ENCODE measurements at places on chromosomes 6 and 20.

DNA sequence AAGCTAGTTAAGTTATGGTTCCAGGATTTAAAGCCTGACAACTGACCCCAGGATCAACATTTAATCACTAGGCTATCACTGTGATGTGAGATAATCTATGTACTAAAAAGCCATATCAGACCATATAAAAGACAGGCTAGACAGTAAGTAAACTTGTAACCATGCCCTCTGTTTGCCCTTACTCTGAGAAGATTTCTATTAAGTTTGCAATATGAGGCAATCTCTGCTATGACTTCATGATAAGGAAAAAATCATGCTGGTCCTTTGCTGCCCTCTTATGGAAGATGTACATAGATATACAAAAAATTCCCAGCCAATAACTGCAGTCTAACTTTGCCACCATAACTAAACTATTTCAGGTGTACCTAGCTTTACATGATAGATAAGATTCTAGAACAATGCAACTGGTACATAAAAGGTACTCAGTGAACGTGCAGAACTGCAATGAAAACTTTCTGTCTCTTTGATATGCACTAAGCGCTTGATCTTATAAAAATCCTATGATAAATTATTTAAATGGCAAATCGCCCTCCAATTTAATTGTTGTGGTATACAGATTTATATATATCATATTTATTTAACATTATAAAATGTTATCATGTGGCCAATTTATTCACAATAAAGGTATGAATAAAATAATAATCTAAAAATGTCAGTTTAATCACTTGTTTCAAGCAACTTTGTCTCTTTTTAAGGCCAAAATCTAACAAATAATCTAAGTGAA is 70.5 kb downstream of the FAM217A start:
- DNase-seq = no peak

- DNase-seq = no peak
Observed at GRCh38 chr6:23611776-23612381, 514.1 kb upstream of the NRSN1 start.

- no peak for DNase-seq
Observed at GRCh38 chr20:53958260-53958659, 112.1 kb downstream of the BCAS1 start.

DNA sequence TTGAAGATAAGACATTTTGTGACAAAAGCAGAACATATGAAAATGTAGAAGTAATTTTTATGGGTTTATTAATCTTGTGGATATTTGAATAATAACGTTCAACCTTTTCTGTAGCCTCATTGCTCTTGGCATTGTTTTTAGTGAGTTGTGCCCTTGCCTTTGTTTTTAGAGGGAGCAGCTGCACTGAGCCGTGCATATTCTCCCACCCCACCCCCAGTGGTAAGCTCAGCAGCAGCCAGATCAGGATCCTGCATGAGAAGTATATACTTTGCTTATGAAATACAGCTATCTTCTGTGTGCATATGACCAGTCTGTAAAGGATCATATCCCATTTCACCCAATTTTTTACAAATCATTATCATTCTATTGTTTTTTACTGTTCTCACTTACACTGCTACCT is 184.2 kb downstream of the COL9A1 start:
- DNase-seq = no peak

DNA sequence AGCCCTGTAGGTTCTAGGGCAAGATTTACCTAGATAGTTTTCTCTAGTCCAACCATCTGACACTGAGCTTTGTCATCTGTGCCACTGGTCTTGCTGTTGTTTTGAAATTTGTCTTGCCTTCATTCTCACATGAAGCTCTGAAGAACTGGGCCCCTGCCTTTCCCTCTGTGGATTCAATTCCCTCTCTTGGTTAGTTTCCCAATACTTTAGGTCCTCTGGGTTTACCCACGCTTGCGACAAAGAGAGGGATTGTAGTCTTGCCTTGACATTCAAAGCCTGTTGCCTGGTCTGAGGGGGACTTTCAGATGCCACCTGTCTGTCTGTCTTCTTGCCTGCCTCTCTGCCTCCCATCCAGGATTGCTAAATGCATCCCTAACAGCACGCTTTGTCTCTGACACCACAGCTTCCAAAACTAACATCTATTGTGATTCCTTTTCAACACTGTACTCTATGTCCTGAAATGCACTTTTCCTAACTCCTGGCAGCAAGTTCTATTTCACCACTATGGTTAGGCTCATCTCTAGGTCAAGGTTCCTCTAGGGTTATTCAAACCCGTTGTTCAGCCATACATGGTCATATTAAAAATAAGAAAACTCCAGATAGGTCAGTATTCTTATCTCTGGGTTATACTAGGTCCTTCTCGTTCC is 25.5 kb upstream of the MANEA start:
- no peak for DNase-seq

DNA sequence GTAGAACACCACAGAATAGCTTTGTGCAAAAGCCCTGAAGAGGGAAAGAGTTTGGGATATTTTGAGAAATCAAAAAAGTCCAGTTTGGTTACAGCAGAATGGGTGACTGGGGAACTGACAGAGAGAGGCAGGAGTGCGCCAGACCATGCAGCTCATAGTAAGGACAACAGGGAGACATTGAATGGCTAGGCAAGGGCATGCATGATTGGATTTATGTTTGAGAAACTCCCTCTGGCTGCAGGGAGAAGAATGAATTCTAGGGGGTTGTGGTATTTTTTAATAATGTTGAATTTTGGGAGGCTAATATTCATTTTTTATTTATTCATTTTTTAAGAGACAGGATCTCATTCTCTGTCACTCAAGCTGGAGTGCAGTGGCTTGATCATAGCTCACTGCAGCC is 49.9 kb downstream of the TGM2 start:
- no peak for DNase-seq

Measured in stimulated activated CD8-positive, alpha-beta memory T cell treated with anti-CD3 and anti-CD28 coated beads, Interleukin-15, amount 100 ng/mL, for 48 hours (primary cell).